ENCODE measurements at places on chromosomes 3 and 15.
A peak's percentile ranks its signal among the peaks of the same experiment; 100 is the strongest.

DNA sequence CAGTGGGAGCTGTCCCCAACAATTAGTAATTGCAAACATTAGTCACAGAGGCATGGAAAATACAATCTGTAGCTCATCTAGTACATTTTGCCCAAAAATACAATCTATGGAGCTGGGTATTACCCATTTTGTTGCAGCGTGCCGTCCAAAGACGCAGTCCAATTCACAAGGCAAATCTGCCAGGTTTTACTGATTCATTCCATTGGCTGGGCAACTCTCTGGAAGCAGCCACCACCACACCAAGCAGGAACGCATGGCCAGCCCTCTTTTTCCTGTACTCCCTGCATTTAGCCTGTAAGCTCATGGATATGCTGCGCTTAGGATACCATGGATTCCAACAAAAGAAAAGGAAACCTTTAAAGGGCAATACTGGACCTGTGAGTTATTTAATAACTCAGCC lies 60.5 kb upstream of the ARRDC4 start:
- no peak for DNase-seq

DNA sequence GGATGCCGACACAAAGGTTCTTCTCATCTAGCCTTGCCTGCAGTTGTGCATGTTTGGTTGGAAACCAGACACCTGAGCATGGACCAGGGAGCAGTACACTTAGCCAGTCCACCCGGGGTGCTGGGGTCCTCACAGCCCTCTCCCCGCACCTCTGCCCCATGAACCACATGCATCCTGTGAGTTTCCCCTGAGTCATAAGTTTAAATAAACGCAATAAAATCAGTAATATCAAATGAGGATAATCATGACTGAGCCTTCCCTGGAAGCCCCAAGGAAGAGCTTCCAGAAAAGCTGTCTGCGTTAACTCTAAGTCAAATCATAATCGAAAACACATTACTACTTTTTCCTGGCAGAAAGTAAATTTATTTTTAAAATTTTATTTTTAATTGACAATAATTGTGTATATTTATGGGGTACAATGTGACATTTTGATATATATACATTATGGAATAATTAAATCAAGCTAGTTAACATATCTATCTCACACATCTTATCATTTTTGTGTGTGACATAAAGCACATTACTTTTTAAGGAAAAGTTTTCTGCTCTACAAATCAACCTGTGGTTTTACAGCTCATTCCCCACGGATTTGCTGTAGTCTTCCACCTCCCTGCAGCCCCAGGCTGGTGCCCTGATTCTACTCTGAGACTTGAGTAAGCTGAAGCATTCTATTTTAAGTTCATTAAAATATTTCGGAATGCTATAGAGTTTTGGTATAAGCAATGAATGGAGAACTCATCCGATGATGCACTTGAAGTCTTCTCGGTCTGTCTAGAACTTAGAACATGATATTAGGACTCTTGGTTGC lies 166.0 kb upstream of the EIF1B start:
- DNase-seq: no peak

DNA sequence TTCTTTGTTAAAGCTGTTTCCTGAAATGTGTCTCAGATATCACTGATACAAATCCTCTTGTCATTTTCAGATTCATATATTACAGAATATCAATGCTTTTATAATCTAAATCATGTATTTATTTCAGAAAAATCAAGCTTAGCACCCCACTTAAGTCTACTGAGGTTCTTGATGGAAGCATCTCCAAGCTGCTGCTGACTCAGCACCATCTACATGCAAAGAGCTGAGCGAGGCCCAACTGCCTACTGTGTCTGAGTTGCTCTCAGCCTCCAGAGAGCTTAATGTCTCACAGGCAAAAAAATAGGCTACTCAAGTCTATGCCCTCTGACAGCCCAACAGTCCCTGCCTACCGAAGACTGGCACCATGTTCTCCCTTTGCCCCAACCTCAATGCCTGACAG lies 29.2 kb upstream of the STIMATE start:
- DNase-seq: no peak

- no peak for DNase-seq
Measured at GRCh38 chr3:129605203-129605921, 1.1 kb downstream of the PLXND1 start.

DNA sequence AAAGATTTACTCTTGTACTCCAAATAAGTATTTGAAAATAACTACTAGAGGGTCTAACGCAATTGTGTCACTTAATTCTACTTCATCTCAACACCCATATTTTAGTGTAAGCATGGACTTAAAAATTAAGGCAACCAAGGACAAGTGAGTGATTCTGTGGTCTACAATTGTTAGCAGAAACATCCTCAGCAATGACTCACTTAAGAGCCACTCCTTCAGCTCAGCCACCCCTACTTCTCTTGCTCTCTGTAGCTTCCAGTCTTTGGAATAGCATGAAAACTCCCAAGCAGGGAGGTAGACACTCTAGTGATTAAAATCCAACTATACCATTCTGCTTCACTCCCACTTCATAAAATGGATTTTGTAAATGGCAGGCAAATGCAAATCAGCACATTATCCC lies 116.0 kb upstream of the LRRN1 start:
- DNase-seq: no peak

DNA sequence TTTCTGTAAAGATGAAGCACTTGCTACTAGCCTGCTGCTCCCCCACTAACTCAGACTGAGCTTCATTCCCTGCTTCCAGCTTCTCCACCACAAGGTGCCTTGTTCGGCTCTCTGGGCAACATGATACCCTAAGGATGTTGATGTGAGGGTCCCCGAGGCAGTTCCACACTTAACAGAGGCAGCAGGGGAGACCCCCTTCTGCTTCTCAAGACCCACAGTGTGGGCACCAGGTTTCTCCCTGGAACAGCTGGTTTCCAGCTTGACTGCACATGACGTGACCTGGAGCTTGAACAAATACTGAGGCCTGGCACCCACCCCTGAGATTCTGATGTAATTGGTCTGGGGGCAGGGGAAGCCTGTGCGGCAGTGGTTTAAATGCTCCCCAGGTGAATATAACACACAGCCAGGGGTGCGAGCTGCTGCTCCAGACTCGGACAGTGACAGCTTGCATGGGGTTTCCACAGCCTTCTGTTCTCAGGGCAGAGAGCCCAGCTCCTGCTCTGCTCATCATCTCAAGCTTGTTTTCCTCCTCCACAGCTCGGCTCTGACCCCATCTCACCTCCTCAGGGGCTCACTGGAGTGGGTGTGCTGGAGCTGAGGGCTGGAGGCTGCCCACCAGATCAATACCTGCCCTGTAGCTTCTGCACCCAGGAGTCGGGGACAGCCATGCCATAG lies 95.0 kb upstream of the HACD2 start:
- DNase-seq: no peak

DNA sequence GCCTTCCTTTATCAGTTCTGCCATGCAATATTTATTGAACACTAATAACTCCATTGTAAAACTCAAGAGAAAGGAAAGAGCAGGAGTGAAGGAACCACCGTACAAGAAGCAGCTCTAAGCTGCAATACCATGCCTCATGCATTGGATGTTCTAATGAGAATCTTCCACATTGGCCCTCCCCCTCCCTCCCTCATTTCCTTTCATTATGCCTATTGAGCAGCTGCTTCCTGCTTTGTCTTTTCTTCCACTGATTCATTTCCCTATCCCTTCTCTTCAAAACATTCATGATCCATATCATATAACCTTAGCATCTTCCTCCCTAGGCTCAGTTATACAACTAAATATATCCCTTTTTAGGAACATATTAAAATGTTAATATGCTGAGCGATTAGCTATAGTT lies 698.7 kb upstream of the GOLIM4 start:
- no peak for DNase-seq

DNA sequence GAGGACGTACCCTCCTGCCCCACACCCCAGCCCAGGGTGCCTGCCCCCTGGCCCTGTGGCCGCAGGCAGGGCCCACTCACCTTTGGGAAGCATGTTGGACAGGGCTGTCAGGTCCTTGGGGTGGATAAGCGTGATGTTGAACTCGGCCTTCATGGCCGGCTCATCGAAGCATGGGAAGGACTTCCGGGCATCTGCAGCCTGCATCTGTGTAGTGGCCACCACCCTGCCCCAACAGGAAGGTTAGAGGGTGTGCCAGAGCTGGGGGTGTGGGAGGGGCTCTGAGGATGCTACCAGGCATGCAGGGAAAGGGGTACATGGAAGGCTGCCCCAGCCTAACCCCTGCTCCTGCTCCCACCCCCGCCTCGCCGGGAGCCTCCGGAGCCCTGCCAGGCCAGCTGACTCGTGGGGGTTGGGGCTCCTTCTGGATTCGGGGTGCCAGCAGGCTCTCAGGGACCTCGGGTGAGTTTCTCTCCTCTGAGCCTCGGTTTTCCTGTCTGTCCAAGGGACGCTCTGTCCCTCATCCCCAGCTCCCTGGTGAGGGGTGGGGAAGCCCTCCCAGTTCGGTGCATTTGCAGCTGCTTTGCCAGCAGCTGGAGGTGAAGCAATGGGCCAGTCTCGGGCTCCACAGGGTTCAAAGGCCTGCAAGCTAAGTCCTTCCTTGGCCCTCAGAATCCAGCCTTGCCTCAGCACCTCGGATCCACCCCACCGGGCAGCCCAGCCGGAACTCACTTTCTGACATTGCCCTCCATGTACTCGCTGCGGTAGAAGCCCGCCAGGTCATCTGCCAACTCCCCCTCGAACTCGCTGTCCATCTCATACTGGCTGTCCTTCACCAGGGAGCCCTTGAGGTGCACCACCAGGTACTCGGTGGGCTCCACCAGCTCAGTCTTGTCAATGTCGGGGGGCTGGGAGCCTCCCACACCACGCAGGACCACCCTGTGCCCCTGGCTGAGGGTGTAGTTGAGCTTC lies 9.1 kb downstream of the ANPEP start:
- DNase-seq: no peak

DNA sequence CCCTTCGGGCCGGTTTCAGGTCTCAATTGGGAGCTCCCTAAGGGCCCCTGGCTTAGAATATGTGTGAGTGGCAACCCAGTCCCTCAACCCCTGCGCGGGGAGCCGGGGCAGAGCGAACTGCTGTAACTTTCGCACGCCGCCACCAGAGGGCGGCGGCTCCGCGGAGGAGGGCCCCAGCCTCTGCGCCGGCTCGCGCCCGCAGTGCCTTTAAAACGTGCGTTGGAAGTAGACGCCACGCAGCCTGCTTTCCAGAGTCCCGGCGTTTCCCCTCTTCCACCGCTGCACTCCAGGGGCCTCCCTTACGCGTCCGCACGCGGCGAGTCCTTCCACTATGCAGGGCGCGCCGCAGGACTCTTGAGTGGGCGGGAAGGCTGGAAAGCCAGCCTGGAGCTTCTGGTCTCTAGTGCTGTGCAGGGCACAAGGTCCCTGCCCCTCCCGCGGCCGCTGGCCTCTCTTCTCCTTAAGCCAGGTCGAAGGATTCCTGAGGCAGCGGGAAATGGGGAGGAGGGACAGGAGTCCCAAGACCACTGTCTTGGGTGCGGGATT lies 23.7 kb upstream of the RNU6-1 start:
- DNase-seq: no peak

- DNase-seq: no peak
Measured at GRCh38 chr3:57967590-57967989, 40.6 kb upstream of the FLNB start.

- no peak for DNase-seq
Measured at GRCh38 chr3:124076235-124076634, 84.3 kb upstream of the ROPN1 start.

GRCh38 chr15:89822026-89822425 lies 7.4 kb upstream of the ANPEP start:
- peak; percentile 81 for DNase-seq

- no peak for DNase-seq
Measured at GRCh38 chr3:143332026-143332425, 212.5 kb downstream of the CHST2 start.

- no peak for DNase-seq
Measured at GRCh38 chr3:21654241-21654640, 96.8 kb downstream of the ZNF385D start.

- no peak for DNase-seq
Measured at GRCh38 chr15:88805031-88805780, 2.0 kb downstream of the ACAN start.

- DNase-seq: no peak
Measured at GRCh38 chr3:22685597-22685996, 517.5 kb upstream of the UBE2E2 start.

- no peak for DNase-seq
Measured at GRCh38 chr3:154095832-154096421, 25.3 kb upstream of the ARHGEF26 start.

DNA sequence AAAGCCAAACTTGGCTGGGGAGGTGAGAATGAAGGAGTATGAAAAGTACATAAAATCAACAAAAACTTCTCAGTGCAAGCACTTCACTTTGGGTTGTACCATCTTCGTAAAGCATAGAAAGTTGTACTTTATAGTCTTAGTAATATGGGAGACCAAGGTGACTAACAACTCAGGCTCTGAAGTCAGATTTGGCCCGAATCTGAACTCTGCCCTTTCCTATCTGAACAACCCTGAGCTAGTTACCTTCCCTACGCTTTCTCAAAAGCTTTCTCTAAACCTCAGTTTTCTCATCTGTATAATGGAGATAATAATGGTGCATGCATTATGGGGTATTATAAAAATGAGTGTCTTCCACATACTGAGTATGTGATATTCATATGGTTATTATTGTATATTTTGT lies 285.4 kb upstream of the UMPS start:
- DNase-seq: no peak

- DNase-seq: no peak
Measured at GRCh38 chr3:41627477-41628087, 334.3 kb downstream of the ULK4 start.

DNA sequence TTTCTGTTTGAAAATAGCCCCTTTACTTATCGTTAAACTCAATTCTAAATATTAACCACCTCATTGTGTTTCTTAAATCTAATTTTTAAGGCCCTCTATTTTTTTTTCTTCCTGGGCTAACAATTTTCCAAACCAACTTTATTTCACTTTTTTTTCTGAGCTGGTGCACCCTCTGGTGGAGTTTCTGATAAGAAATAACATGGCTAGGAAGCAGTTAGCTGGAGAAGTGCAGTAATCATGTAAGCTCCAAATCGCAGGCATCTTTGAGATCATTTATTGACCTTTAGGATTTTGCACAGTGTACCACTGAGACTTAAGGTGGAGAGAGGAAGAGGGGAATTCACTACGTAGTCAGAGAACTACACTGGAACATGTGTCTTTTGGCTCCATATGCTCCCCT lies 6.4 kb downstream of the TMEM207 start:
- DNase-seq: no peak

DNA sequence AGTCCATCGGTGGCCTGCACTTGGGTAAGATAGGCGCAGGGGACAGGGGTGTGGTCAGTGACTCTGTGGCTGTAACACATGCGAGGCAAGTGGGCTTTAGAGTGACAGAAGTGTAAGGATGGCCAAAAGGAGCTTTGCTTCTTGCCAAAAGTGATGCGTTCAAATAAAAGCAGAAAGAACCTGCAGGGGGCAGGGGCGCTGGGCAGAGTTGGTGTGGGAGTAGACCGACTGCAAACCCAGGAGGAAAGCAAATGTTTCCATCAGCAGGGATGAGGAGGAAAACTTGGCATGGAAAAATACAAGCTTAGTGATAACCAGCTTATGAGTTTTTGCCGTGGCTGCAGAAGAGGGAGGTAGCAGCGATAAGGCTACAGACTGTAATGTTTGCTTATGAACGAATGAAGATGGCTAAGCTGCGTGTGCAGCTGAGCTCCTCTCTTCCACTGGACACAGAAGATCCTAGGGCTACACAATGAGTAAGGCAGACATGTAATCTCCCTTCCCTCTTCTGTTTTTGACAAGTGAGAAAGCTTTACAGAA lies 149.4 kb downstream of the WNT5A start:
- no peak for DNase-seq

GRCh38 chr15:62647202-62647842 lies 395.2 kb upstream of the TPM1 start:
- DNase-seq: no peak

- no peak for DNase-seq
Measured at GRCh38 chr3:45580112-45580765, 14.3 kb upstream of the LIMD1 start.
